ENCODE measurements at places on chromosomes 11 and 22.

DNA sequence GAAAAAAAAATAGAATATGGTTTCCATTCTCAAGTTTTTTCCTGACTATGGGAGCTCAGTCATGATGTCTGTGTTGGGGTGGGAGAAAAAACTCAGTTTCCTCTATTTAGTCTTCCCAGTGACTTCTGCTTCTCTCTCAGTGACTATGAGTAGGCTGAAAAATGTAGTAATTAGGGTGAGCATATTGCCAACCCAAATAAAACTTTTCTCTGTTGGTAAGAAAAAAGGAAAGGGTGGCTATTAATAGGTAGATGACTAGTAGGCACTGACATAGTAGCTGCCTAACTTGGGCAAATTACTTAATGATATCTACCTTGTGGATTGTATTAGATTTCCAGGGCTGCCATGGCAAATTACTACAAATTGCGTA lies 34.2 kb upstream of the BIRC3 start:
- DNase-seq = no peak

DNA sequence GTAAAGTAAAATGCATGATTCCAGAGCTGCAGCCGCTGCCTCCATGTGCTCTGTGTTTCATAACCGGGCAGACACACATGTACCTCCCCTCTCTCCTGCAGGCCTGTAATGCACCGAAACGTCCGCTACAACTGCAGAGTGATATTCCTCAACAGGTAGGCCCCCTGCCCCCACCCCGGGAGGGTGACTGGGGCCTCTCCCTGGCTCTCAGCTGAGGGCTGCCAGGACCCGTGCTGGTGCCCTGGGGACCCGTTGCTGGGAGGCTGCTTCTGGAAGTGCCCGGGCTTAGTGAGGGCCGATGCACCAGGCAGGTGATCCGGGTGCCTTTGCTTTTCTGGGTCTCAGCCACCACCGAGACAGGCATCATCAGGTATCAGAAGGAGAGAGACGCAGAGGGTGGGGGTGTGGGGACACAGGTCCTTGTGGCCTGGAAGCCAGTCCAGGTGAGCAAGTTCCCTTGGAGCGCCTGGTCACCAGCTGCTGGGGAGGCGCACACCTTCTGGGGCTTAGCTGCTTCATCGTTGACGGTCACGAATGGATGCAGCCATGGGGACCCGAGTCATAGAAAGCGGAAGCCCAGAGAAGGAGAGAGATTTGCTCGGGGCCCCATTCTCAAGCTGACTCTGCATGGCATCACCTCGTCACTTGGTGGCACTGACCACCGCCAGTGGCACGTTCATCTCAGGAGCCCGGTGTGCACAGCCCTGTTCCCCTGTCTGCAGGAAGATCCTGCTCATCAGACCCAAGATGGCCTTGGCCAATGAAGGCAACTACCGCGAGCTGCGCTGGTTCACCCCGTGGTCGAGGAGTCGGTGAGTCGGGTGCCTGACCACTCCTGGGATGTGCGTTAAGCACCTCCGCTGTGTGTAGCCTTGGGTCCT lies 10.6 kb downstream of the NADSYN1 start:
- no peak for DNase-seq

GRCh38 chr11:122404571-122404970 lies 251.0 kb upstream of the UBASH3B start:
- DNase-seq = no peak

DNA sequence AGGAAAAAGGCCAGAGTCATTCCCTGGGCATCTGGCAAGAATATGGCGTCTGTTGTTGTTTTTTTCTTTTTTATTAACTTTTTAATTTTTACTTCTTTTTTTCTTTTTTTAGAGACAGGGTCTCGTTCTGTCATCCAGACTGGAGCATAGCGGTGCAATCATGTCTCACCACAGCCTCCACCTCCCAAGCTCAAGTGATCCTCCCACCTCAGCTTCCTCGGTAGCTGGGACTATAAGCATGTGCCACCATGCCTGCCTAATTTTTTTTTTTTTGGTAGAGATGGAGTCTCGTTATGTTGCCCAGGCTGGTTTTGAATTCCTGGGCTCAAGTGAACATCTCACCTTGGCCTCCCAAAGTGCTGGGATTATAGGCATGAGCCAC lies 54.0 kb upstream of the PRDM11 start:
- no peak for DNase-seq

GRCh38 chr11:82890936-82891335 lies 9.3 kb downstream of the PRCP start:
- no peak for DNase-seq

DNA sequence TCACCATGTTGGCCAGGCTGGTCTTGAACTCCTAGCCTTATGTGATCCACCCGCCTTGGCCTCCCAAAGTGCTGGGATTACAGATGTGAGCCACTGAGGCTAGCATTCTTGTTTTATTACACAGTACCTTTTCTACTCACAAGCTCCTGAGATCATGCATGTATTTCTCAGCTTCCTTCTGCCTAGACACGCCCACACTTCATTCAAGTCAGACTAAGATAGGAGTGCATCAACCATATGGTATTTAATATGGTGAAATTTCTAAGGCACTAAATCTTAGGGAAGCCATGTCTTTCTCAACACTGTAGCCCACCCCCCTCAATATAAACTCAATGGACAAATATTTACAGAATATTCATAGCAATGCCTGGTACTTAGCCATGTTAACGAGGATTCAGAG lies 62.1 kb downstream of the SLC25A17 start:
- DNase-seq = no peak

GRCh38 chr11:77672264-77672663 lies 34.7 kb upstream of the CLNS1A start:
- no peak for DNase-seq

GRCh38 chr11:45985212-45985611 lies 62.8 kb downstream of the LARGE2 start:
- DNase-seq = no peak

DNA sequence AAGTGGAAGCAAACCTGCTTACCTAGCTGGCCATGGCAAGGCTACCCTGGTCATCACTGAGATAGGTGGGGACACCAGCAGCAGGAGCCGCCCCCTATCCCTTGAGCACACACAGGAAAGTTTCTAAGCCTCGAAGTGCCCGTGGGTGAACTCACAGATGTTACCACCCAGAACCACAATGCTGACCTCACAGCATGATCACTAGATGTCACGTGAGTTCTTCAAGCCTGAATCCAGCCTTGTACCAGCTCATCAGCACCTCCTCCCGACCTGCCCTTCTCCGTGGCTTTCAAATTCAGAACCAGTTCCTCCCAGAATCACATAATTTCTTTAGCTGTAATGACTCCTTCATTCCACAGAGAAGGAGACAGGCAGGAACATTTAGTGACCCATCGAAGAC lies 24.7 kb upstream of the TIMP3 start:
- DNase-seq = no peak

- DNase-seq = no peak
Measured at GRCh38 chr11:40104941-40105550, 1354.4 kb downstream of the LRRC4C start.

- DNase-seq = no peak
Measured at GRCh38 chr11:119375337-119376196, 5.9 kb downstream of the USP2 start.
